Kasumi-1 (cell line): ENCODE measurements at places on chromosomes 5 and 9.

DNA sequence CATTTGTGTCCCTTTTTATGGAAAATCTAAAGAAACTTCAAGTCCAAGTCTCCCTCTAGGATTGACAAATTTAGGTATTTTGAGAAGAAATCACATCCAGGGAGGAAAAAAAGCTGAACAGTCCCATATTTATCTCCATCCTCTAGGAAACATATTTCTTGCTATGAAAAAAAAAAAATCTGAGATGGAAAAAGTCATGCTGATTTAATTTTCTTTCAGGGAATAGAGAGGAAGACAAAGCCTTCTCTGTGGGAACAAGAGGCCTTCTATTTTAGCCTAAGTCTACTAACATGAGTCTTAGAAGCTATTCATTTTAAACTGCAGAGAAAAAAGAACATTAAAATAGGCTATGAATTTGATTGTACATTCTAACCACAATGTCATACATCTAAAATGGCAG lies 63.1 kb upstream of the CDK5RAP2 start:
- no peak for DNase-seq

GRCh38 chr9:112572416-112572815 lies 85.8 kb downstream of the KIAA1958 start:
- no peak for DNase-seq

- DNase-seq, result no peak
Measured at GRCh38 chr9:28413471-28413870, 840.2 kb upstream of the C9orf72 start.

- DNase-seq, result no peak
Measured at GRCh38 chr5:107023732-107024131, 647.0 kb downstream of the EFNA5 start.

- DNase-seq, result no peak
Measured at GRCh38 chr9:70510157-70510770, 95.8 kb upstream of the KLF9 start.

DNA sequence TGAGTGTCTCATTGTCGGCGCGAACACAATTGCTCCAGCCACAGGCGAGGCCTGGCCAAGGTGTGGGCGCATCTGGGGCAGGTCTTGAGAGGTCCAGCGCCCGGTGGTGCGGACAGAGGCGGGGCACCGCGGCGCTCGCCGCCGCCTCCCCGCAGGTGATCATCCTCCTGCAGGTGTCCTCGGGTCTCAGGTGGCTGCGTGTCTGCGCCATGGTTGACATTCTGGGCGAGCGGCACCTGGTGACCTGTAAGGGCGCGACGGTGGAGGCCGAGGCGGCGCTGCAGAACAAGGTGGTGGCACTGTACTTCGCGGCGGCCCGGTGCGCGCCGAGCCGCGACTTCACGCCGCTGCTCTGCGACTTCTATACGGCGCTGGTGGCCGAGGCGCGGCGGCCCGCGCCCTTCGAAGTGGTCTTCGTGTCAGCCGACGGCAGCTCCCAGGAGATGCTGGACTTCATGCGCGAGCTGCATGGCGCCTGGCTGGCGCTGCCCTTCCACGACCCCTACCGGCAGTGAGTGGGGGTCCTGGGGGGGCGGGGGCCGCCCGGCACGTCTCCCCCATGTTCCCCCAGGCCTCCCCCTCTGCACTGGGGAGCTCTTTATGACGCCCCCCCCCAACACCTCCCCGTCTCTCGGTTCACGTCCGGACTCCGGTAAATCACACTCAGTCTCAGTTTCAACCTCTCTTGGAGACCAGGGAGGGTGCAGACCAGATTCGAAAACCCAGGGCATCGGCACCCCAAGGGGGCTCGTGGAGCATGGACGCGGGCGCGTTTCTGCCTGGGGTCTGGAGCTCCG lies 446 bp downstream of the NXNL2 start:
- no peak for DNase-seq

GRCh38 chr5:78235289-78235688 lies 59.2 kb downstream of the AP3B1 start:
- DNase-seq, result no peak

- DNase-seq, result no peak
Measured at GRCh38 chr9:128389395-128390149, 18.4 kb downstream of the URM1 start.

GRCh38 chr9:110121170-110121569 lies 86.8 kb downstream of the C9orf152 start:
- DNase-seq, result no peak

GRCh38 chr5:79566896-79567295 lies 45.3 kb upstream of the TENT2 start:
- no peak for DNase-seq

DNA sequence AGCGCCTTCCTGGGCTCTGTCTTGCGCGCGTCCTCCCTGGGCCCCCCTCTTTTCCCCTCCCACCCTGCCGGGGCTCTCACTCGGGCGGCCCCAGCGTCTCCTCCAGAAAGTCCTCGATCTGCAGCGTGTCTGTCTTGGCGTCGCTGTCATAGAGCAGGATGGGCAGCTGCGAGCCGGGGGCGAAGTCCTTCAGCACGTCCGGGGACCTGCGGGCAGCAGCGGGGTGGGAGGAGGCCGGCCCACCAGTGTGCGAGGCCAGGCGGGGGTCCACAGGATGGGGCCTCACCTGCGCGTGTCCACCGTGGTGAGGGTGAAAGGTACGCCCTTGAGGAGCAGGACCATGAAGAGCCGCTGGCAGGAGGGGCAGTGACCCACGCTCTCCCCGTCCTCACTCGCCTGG lies 1.0 kb downstream of the CLIC3 start:
- DNase-seq, result no peak

- DNase-seq, result no peak
Measured at GRCh38 chr9:90343991-90344390, 298.6 kb downstream of the DIRAS2 start.

GRCh38 chr5:177130211-177131018 lies 3.2 kb upstream of the NSD1 start:
- no peak for DNase-seq

DNA sequence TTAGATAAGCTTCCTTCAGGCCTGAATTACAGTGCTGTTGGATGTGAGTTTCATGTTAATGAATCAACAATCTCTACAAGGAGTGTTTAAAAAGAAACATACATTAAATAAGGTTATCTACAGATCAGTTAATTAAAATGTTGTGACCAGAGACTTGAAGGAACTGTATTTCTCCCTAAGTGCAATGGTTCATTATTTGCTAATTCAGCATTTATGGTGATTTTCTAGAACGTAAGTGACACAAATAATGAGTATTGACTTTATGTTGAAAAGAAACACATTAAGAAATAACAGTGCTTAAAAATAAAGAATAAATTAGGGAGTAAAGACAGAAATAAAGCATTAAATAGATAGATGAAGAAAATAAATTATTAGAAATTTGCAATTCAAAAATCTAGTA lies 74.5 kb downstream of the ADAMTSL1 start:
- no peak for DNase-seq

DNA sequence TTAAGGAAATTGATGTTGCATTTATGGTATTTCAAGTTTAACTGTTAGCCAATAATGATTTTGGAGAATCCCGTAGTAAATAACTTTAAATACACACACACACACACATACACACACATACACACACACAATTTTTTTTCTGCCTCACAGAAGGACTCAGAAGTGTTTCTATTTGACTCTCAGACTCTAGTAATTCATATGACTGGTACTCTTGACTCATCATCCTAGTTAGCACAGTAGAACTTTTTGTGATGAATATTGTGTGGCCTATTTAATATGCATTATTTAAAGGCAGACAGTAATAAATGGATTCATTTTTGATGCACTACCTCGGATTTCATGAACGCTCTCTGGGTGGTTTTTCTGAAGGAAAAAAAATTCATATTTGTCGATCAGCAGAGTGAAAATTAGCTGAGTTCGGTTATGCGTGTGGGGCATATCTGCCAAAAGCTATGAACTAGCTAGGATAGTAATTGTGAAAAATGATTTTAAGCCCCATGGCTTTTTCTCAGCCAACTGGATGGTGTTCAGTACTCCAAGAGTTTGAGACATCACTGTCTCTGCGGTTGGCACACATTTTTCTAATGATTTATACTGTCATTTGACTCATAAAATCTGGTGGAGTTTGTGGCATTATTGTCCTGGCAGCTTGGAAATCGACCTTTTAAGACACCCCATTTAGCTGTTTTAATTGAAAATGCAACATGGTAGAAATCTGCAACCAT lies 102.2 kb downstream of the PCSK5 start:
- no peak for DNase-seq

- no peak for DNase-seq
Measured at GRCh38 chr9:95383185-95383676, 65.7 kb upstream of the FANCC start.

DNA sequence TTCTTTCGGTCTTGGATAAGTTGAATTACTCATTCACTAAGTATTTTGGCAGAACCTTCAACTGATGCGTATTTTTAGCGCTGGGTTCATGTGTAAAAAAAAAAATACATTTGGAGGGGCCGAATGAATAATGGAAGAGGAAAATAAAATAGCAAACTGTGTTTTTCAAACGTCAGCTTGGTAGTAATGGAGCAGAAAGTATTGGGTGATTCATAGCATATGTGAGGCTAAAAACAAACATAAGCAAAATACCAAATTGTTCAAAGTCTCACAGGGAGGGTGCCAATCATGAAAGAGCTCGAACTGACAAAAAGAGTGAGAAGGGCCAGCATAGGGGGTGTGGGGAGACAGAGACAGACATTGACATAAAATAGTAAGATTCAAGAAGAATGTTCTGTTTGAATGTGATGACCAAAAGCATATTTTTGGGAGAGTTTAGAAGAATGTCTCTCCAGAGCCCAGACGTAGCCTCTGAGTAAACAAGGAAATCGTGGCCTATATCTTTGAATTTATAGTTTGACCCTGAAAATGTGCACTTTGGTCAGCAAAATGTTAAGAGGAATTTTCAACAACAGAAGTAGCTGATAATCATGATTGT lies 174.9 kb upstream of the HMHB1 start:
- DNase-seq, result no peak

GRCh38 chr9:114168281-114169028 lies 13.1 kb downstream of the COL27A1 start:
- DNase-seq, result no peak

GRCh38 chr5:2748179-2748860 lies 3.2 kb downstream of the IRX2 start:
- no peak for DNase-seq

DNA sequence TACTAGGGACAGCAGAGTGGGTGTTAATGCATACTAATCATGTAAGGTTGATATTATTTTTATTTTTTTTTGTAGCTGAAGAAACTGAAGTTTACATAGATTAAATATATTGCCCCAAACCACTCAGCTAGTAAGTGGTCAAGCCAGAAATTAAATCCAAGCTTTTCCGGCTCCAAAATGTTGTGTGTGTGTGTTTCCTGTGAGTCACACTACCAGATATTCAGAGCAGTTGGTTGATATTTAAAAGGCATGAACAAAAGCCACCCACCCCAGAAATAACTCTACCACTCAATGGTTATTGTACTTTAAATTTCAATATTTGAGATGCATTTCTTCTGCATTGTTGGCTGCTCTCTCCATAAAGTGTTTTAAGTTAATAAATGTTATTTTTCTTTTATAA lies 29.5 kb downstream of the KCNN2 start:
- no peak for DNase-seq

DNA sequence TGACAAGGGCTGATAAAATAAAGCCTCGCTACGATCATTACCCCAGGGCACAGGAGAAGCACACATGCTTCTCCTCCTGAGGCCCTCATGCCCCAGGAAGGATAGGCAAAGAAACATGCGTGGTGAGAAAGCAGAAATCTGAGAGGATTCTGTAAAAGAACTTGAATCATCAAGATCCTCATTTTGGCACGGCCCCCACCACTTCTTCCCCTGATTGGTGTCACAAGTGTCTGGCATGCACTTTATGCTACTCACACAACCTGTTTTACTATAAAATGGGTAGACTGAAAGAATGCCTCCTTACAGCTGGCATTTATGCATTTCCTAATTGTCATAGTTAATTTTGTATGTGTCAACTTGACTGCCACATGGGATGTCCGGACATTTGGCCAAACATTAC lies 32.1 kb downstream of the PCA3 start:
- no peak for DNase-seq

GRCh38 chr9:131483319-131484050 lies 19.2 kb upstream of the POMT1 start:
- no peak for DNase-seq

DNA sequence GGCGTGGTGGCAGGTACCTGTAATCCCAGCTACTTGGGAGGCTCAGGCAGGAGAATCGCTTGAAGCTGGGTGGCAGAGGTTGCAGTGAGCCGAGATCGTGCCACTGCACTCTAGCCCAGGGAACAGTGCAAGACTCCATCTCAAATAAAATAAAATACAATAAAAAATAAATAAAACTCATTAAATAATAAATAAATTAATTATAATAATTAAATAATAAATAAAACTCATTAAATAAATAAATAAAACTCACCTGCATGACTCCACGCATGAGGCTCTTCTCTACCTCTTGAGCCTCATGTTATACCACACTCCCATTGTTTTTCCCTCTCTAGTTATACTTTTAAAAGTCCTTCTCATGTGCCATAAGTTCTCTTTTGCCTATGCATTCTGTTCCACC lies 995.4 kb downstream of the MAT2B start:
- no peak for DNase-seq

GRCh38 chr5:2199697-2200096 lies 317.0 kb upstream of the IRX4 start:
- DNase-seq, result no peak

GRCh38 chr5:111752426-111752965 lies 4.5 kb downstream of the NREP start:
- no peak for DNase-seq

GRCh38 chr9:105886136-105886535 lies 191.8 kb downstream of the TMEM38B start:
- DNase-seq, result no peak

DNA sequence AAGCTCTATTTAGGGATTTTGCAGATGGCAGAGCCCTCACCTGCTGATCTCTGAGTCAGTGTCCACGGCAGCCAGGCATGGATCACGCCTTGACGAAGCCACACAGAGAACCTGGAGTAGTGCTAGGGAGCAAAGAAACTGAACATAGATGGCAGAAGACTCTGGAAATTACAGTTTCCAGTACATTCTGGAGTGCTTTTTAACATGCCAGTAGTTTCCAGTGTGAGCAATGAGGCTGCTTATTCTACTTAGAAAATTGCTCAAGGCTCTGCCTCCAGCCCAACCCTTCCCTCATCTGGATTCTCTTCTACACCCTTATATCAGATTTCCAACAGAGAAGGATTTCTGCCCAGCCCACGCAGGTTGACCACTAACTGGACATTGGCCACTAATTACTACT lies 203.3 kb downstream of the ADAMTS12 start:
- no peak for DNase-seq

- DNase-seq, result no peak
Measured at GRCh38 chr5:160151017-160151416, 31.8 kb upstream of the PWWP2A start.

- DNase-seq, result no peak
Measured at GRCh38 chr5:33981408-33982162, 2.9 kb downstream of the SLC45A2 start.
